ENCODE measurements at places on chromosomes 13 and 19.

GRCh38 chr13:83895994-83896580 lies 13.8 kb upstream of the SLITRK1 start:
- no peak for DNase-seq

DNA sequence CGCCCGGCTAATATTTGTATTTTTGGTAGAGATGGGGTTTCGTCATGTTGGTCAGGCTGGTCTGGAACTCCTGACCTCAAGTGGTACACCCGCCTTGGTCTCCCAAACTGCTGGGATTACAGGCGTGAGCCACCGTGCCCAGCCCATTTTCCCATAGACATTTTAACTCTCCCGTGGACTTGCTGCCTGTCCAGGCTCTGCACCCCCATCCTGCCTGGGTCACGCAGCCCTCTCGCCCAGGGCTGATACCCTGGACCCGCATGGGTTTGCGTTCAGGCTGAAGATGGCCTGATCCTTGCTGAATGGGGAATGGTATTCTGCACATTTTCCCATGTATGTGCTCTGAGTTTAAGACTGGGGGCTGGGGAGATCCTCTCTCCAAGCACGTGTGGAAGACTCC lies 46.0 kb upstream of the RANBP3 start:
- no peak for DNase-seq

GRCh38 chr13:40514802-40515201 lies 151.6 kb downstream of the FOXO1 start:
- peak; percentile 29 for DNase-seq

- peak; percentile 38 for DNase-seq
These were observed 829 bp downstream of the B3GLCT start for GRCh38 chr13:31200637-31200971.

- no peak for DNase-seq
These were observed 6.0 kb downstream of the COX6B2 start for GRCh38 chr19:55348317-55349034.

GRCh38 chr19:49534632-49535385 lies 7.0 kb downstream of the RCN3 start:
- DNase-seq, result no peak

DNA sequence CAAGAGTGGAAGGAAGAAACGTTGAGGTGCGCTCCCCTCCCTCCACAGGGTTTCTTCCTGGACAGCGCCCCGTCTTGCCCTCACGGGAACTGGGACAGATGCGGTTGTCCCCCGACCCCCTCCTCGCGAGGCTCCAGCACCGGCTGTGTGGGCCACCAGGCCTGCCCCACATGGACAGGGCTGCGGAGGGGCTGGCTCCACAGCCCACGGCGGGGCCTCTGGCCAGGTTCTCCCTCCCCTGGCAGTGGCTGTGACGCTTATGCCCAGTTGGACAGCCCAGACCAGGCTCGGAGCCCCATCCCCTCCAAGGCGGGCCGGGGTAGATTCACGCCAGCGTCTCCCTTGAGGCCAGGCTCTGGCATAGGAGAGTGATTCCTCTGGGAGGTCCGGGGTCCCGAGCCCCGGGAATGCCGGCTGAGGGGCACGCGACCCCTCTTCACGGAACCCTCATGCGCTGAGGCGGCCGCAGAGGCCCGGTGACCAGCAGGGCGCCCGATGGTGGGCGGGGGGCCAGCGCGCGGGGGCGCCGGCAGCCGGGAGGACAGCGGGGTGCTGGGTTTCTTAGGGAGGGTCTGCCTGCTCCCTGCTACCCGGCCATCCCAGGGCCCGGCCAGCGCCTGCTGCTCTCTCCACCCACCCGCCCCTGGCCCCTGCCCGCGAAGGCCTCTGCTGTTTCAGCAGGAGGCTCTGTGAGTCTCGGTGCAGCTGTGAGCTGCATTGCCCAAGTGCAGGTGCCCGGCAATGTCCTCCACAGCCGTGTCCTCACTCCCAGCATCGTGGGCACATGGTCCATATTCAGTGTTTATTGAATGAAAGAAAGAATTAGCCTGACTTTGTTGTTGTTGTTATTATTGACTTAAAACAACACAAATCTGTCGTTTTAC lies 20.3 kb upstream of the GAS6 start:
- DNase-seq, result no peak

- no peak for DNase-seq
These were observed 1.1 kb upstream of the PDE4A start for GRCh38 chr19:10419200-10419645.

GRCh38 chr19:50557009-50557613 lies 11.1 kb downstream of the LRRC4B start:
- no peak for DNase-seq

GRCh38 chr13:98096059-98096458 lies 46.8 kb upstream of the FARP1 start:
- no peak for DNase-seq

GRCh38 chr13:28707629-28708427 lies 10.9 kb downstream of the SLC46A3 start:
- peak; percentile 78 for DNase-seq

GRCh38 chr13:71303144-71303543 lies 563.9 kb downstream of the DACH1 start:
- DNase-seq, result no peak

DNA sequence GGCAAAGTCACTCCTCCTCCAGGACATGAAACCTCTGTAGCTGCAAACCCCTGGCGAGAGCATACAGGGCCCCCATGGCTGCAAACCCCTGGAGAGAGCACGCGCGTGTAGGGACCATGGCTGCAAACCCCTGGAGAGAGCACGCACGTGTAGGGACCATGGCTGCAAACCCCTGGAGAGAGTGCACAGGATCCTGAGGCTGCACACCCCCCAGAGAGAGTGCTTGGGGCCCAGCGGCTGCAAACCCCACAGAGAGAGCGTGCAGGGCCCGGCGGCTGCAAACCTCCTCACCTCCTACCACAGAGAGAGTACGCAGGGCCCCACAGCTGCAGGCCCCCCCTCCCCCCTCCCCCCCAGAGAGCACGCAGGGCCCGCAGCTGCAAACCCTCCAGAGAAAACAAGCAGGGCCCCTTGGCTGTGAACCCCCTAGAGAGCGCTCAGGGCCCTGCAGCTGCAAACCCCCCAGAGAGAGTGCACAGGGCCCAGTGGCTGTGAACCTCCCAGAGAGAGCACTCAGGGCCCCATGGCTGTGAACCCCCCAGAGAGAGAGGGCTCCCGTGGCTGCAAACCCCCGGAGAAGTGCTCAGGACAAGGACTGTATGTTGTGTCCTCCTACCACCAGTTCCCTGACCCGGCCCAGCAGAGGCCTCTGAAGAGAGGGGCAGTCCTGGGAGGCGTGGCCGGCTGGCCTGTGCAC lies 7.3 kb downstream of the ADPRHL1 start:
- no peak for DNase-seq

- DNase-seq, result no peak
These were observed 49.9 kb downstream of the TBC1D4 start for GRCh38 chr13:75432045-75432444.

GRCh38 chr13:34720618-34721017 lies 221.5 kb upstream of the NBEA start:
- DNase-seq, result no peak

GRCh38 chr19:57829316-57829715 lies 783 bp upstream of the ZNF587B start:
- DNase-seq, result no peak

- no peak for DNase-seq
These were observed 251.7 kb upstream of the ARGLU1 start for GRCh38 chr13:106819413-106820180.

DNA sequence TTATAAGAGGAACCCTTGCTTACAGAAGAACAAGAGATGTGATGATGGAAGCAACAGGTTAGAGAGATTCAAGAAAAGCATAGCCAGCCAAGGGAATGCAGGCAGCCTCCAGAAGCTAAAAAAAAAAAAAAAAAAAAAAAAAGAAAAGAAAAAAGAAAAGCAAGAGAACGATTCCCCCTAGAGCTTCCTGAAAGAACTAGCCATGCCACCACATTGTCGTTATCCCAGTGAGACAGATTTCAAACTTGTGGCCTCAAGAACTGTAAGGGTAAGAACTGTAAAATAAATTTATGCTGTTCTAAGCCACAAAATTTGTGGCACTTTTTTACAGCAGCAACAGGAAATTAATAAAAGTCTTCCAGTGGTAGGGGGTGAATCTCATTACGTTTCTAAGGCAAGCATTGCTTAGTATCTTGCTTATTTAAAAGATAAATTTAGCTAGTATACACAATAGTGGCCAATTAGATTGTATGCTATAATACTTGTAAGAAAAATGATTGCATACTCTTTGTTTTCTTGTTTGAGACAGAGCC lies 21.8 kb downstream of the RFXAP start:
- no peak for DNase-seq

GRCh38 chr13:102323012-102323411 lies 78.8 kb downstream of the FGF14 start:
- no peak for DNase-seq

DNA sequence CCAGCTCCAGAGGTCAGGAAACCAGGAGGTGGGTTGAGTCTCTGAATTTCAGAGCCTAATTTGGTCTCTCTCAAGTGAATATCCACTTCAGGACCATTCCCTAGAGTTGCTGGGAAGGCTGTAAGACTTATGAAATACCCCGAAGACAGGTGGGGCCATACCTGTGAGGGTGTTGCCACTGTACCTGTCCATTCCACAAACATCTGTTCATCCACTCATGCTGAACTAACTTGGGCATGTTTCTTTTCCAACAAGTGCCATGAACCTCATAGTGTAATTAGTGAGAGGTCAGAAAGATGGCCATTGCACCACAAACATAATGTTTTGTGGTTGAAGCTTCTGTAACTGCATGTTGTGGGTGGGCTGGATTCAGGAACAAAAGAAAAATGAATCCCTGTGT lies 7.8 kb downstream of the ILF3 start:
- no peak for DNase-seq

GRCh38 chr19:14405380-14405757 lies 13.8 kb downstream of the DDX39A start:
- no peak for DNase-seq

- no peak for DNase-seq
These were observed 37.1 kb downstream of the DZIP1 start for GRCh38 chr13:95607366-95607765.

DNA sequence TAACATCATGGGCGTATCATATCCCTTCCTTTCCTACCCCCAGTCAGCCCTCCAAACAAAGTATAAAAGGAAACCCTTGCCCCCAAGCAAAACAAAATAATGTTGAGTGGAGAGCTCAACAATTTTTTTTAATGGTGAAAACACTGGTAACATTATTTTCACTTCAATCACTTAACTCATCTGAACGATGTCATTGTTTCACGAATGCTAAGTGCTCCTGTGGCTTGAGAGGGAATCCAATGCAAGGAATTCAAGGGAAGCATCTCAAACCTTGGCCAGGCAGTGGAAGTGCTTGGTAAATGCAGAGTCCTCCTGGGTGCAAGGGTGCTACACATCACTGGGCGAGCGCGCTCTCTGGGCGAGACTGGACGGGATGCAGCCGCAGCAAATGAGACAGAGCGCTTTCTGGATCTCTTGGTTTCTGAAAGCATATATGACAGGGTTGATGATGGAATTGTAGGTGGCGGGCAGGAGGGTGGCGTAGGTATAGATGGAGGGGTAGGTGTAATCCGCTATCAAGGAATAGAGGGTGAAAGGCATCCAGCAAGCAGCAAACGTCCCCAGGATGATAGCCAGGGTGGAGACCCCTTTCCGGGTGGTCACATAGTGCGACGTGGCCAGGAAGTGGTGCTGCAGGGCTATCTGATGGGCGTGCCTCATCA lies 2.0 kb downstream of the GPR12 start:
- DNase-seq, result no peak

DNA sequence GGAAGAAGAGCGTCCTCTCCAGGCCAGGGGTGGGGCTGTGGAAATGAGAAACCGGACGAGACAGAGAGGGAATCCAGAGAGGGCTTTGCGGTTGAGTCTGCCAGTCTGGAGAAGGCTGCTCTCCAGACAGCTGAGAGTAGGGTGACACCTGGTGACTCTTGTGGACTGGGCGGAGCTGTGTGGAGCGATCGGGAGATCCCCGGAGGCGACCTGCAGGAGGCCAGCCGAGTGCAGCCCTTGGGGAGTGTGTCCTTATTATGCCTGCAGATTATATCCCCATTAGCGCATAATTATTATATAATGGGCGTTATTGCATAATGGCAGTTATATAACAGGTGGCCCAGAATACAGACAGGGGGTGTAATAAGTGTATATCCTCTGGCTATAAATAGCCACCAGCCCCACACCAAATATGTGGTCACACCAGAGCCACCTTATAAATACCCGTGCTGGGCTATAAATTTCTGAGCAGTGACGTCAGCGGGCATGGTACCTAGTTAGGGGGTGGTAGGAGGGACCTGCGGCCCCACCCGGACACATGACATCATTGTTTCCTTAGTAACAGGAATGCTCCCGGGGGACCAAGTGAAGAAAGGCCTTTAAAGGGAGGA lies 41.2 kb downstream of the NFIX start:
- no peak for DNase-seq

DNA sequence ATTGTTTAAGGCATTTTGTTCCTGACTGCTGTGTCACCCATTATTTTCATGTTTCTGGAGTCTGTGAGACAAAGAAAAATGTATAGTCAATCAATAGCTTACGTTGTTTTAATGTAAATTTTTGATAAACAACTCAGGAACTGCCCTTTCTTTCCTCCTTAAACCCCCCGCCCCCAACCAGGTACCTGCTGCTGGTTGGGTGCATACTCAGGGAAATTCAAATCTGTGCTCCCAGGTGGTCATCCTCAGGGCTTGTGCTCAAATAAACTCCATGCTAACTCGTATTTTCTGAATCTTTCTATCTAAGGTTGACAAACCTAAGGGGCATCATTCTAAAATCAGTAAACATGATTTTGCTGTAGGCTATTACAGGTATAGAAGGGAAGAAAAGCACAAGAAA lies 4.1 kb upstream of the CDC16 start:
- no peak for DNase-seq

DNA sequence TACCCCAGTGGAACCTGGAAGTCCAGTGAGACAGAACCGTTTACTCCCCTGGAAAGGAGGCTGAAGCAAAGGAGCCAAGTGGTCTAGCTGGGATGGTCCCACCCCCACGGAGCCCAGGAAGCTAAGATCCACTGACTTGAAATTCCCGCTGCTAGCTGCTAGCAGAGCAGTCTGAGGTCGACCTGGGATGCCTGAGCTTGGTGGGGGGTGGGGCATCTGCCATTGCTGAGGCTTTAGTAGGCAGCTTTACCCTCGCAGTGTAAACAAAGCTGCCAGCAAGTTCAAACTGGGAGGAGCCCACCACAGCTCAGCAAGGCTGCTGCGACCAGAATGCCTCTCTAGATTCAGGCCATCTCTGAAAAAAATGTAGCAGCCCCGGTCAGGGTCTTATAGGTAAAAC lies 437.0 kb downstream of the SUCLA2 start:
- no peak for DNase-seq

DNA sequence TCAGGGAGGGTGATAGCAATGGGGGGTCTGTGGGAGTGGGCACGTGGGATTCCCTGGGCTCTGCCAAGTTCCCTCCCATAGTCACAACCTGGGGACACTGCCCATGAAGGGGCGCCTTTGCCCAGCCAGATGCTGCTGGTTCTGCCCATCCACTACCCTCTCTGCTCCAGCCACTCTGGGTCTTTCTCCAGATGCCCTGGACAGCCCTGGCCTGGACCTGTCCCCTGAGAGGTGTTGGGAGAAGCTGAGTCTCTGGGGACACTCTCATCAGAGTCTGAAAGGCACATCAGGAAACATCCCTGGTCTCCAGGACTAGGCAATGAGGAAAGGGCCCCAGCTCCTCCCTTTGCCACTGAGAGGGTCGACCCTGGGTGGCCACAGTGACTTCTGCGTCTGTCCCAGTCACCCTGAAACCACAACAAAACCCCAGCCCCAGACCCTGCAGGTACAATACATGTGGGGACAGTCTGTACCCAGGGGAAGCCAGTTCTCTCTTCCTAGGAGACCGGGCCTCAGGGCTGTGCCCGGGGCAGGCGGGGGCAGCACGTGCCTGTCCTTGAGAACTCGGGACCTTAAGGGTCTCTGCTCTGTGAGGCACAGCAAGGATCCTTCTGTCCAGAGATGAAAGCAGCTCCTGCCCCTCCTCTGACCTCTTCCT lies 9.3 kb upstream of the CEACAM7 start:
- no peak for DNase-seq

All from CD14-positive monocyte (primary cell).